Epithelial cell of esophagus (primary cell): ENCODE measurements at places on chromosomes 13 and 19.
A peak's percentile ranks its signal among the peaks of the same experiment; 100 is the strongest.

DNA sequence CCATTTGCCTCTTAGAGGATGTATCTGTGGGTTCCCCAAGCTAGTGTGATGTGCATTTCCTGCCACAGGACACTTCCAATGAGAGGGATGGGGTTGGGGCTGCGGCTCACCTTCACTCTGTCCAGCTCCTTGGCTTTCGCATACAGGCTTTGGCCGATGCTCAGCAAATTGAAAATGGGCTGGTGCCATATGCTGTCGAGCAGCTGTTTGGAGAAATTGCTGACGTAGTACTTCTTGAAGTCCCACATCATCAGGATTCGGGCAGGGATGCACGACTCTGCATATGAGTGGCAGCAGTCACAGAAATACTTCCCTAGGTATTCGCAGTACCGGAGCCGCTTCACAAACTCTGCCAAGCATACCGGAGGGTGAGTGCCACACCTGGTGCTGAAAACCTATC is 37.0 kb downstream of the RUBCNL start:
- no peak for DNase-seq

DNA sequence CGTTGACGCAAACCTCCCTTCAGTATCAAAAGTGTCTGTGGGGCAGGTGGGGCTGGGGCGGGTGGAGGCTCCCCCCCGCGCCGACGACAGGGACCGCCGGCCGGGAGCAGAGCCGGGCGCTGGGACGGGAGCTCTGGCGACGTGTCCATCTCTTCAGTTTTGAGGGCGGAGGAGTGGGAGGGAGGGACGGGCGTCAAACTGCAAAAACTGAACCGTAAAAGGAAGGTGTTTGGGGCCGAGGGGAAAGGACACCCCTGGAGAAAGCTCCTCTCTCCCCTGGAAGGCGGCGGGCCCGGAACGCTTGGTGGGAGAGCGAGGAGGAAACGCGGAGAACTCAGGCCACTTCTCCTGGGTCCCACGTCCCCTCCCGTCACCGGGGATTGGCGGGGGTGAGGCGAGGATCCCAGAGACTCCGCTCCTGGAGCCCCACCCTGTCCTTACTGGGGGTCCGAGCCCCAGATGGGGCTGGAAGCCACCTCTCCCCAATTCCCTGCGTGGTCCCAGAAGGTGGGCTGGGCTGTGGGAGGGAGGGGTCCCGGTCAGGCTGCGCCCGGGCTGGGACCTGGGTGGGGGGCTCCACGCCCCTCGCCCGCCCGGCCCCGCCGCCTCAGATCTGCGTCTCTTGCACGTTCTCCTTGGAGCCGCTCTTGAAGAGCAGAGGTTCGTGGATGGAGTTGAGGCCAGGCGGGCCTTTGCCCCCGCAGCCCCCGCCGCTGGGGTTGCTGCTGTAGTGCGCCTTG is 3.4 kb upstream of the ASPDH start:
- no peak for DNase-seq

DNA sequence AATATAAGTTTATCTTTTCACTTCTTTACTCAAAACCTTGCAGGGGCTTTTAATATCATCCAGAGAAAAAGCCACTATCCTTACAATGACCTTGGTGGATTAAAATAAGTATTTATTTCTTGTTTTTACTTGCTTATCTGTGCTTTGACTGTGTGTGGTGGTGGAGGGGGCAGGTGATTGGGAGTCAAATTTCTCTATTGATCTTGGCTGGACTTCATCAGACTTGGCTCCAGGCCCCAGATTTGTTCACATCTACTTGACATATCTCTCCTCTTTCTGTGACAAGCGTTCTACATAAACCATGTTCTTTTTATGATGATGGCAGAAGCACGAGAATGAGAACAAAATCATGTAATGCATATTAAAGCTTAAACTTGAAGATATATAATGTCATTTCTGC is 670.8 kb downstream of the PCDH17 start:
- DNase-seq, result no peak

DNA sequence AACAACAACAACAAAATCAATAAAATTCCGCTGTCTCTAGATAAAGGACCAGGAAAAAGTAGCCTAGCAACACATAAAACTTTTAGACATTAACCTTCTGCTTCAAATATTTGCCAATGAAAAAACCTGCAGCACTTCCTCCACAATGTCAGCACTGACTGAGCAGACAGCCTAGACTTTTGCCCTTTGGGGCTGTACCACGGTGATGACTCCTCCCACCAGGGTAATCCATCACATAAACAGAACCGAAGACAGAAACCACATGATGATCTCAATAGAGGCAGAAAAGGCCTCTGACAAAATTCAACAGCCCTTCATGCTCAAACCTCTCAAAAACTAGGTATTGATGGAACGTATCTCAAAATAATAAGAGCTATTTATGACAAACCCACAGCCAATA is 30.2 kb upstream of the TRPC4 start:
- no peak for DNase-seq

- peak; percentile 34 for DNase-seq
These were observed 21.2 kb downstream of the CCNA1 start for GRCh38 chr13:36453516-36453915.

GRCh38 chr13:95494082-95494681 is 58.3 kb upstream of the CLDN10 start:
- DNase-seq, result peak; percentile 83

DNA sequence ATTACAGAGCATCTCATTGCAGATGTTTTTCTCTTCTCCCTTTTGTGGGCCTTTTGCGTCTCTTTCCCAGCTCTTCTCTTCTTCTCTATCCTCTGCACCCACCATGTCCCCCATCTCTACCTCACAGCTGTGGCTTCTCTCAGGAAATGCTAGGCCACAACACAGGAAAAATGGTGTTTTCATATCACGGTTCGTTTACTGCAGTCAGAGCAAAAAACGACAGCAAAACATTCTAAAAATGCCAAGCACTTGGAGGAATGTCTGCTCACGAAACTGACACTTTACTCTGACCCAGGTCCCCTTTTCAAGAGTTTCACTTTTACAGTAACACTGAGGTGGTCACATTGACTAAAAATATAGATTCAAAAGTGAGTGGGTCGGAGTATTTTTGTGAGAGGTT is 152.2 kb downstream of the DCT start:
- no peak for DNase-seq

GRCh38 chr13:54614726-54615125 is 1586.1 kb downstream of the OLFM4 start:
- no peak for DNase-seq

DNA sequence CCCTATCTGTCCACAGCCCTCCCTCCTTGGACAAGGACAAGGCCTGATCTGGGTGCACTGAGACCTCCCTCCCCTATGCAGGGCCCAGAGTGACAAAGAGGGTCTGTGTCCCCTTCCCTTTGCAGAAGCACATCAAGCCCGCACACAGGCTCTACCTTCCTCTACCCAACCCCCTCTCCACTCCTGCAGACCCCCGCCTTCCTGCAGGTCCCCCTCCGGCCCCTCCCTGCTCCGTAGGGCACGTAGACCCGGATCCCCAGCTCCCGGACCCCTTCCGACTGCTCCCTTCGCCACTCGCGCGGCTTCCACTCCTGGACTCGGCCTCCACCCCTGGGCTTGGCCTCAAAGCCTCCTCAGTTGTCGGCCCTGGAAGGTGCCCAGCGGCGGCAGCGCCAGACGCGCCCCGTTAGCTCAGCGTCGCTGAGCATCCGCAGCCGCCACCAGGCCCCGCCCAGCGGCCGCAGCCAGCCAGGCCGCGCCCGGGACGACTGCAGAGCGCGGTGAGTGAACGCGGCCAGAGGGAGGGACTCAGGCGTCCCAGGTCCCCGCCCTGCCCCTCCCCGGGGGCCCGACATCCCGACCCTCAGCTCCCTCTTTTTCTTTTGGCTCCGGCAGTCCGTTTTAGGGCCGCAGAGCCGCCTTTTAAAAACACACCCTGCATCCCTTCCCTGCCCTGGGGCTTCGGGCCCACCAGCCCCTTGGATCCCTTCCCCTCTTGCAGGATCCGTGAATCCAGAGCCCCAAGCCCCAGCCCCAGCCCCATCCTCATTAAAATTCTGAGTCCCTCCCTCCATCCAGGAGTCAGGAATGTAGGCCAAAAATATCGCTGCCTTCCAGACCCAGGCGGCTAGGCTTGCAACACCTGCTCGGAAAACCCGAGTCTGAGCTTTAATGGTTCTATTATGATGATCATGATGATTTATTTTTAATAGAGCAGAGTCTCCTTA is 1.5 kb upstream of the MYADM start:
- DNase-seq, result peak; percentile 54

- no peak for DNase-seq
These were observed 394.2 kb downstream of the FGF9 start for GRCh38 chr13:22064854-22065620.

- DNase-seq, result peak; percentile 59
These were observed 4.7 kb downstream of the CCDC8 start for GRCh38 chr19:46408664-46409039.

DNA sequence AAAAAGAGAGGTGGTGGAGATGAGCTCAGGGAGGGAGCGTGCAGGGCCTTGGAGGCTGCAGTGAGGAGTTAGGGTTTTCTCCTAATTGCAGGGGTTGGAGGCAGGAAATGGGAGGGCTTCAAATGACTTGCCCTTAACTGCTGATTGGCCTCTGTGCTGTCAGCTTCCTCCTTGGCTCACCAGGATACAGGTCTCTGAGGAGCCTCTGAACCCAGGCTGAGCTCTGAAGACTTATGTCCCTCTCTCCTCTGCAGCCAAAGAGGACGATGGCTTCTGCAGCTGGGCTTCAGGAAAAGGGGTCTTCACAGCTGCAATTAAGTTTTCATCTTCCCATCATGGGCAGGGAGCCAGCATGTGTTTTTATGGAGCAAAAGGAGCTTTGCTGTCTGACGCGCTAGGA is 6.7 kb upstream of the RANBP3 start:
- no peak for DNase-seq

DNA sequence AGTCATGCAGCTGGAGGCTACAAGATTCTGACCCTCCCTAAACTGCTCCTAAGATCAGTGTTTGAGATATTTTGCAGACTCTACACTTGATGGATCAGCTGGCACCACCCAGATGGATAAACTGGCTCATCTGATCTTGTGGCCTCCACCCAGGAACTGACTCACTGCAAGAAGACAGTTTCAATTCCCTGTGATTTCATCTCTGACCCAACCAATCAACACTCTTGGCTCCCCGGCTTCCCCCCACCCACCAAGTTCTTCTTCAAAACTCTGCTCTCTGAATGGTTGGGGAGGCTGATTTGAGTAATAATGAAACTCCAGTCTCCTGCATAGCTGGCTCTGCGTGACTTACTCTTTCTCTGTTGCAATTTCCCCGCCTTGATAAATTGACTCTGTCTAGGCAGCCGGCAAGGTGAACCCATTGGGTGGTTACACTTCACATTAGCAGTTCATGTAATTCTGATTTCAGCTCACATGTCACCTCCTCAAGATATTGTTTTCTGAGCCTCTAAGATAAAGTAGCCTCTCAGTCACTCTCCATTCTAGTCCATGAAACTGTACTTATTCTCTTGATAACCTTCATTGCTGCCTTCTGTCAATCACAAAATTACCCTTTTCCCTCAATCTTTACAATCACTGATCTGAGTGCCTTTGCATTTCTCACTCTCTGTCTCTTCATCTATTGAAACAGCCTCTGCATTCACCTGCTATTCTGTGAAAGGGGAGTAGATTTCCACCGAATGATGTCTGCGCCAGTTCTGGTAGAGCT is 9.9 kb upstream of the FPR3 start:
- DNase-seq, result peak; percentile 72

- no peak for DNase-seq
These were observed 14.8 kb downstream of the FSD1 start for GRCh38 chr19:4319067-4319718.

GRCh38 chr13:76132532-76132931 is 496.4 kb downstream of the LMO7 start:
- no peak for DNase-seq

GRCh38 chr13:75452564-75452963 is 29.4 kb downstream of the TBC1D4 start:
- DNase-seq, result peak; percentile 76

DNA sequence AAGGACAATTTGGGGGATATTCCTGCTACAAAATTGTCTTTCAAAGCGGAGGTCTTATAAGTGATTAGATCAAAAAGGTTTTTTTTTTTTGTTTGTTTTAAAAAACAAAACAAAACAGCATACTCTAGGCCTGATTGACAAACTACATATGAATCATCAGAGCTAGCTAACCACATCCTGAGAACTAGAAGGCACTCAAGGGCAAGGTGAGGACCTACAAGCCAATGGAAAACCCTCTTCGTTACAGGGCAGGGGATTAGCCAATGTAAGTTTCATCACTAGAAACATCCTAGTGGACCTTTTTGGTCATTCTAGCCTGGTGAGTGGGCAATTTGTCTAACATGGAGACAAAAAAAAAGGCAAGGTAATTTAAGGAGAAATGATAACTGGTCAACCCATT is 428.6 kb downstream of the RFC3 start:
- peak; percentile 80 for DNase-seq

DNA sequence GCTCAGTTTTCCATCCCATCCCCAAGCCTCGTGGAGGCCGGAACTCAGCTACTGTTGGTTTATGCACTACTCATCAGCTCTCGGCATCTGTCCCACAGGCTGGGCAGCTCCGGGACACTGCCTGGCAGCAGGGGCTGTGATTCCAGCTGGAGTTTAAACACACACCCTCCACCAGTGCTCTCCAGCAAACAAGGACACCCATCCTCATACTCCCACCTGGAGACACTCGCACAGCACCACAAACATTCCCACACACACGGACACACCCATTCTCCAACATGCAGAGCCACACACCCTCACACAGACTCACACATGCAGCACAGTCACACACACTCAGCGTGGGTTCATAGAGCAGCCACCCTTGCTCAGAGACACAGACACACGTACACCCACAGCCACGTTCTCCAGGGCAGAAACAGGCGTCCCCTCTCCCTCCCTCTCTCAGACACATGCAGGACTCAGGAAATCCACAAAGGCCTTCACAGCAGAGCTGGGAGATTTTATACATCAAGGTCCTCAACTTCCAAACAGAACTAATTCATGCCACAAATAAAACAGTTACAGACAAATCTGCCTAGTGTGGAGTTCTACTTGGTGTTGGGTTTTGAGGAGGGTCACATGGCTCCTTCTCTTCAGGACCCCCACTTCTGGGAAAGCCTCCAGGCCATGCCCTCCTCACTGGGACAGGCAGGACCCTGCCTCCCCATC is 785.4 kb downstream of the UQCRFS1 start:
- DNase-seq, result no peak

DNA sequence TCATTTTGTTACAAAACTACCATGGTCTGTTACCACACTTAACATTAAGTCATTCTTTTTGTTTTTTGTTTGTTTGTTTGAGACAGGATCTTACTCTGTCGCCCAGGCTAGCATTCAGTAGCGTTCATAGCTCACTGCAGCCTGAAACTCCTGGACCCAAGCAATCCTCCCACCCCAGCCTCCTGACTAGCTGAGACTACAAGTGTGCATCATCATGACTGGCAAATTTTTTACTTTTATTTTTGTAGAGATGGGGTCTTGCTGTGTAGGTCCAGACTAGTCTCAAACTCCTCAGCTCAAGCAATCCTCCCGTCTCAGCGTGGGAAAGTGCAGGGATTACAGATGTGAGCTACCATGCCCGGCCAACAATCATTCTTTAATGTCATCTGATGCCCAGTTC is 3.3 kb downstream of the ALDH16A1 start:
- no peak for DNase-seq
